Activated T-helper 9 cell treated with anti-CD3 and anti-CD28 coated beads, Interleukin-2, amount 50 U/mL, for 16 hours (primary cell): ENCODE measurements at places on chromosomes 16 and 17.

DNA sequence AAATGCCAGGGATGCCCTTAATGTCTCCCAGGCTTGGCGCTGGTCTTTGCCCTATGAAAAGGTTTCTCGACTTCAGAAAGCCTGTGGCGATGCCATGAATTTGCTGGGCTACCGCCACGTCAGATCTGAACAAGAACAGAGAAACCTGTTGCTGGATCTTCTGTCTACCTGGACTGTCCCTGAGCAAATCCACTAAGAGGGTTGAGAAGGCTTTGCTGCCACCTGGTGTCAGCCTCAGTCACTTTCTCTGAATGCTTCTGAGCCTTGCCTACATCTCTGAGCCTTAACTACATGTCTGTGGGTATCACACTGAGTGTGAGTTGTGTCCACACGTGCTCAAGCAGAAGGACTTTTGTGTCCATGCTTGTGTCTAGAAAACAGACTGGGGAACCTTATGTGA lies 11.4 kb downstream of the CHST4 start:
- no peak for DNase-seq

- no peak for DNase-seq
Measured at GRCh38 chr17:59762049-59762823, 54.8 kb downstream of the VMP1 start.

GRCh38 chr17:6442775-6443174 lies 1.5 kb upstream of the PIMREG start:
- DNase-seq = no peak

GRCh38 chr17:15256689-15257088 lies 8.4 kb downstream of the PMP22 start:
- DNase-seq = no peak

DNA sequence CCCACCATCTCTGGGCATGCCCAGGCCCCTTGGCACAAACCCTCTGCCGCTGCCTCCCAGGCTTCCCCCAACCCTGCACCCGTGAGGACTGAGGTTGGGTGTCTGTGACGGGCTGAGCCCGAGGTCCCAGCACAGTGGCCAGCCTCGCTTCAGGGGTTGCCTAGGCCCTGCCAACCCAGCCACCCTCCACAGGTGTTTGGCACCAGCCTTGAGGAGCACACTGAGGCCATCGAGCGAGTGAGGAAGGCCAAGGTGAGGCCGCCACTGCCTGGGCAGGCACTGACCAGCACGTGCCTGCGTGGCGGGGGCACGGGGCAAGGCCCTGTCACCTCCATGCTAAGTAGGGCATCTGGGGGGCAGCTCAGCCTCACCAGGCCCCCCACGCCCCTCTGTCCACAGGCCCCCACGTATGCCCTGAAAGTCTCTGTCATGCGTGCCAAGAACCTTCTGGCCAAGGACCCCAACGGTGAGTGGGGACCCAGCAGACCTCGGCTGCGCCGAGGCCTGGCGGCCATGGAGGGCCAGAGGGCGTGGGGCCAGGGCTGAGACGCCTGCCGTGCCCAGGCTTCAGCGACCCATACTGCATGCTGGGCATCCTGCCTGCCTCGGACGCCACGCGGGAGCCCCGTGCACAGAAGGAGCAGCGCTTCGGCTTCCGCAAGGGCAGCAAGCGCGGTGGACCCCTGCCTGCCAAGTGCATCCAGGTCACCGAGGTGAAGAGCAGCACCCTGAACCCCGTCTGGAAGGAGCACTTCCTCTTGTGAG lies 7.5 kb downstream of the BAIAP3 start:
- DNase-seq = no peak

DNA sequence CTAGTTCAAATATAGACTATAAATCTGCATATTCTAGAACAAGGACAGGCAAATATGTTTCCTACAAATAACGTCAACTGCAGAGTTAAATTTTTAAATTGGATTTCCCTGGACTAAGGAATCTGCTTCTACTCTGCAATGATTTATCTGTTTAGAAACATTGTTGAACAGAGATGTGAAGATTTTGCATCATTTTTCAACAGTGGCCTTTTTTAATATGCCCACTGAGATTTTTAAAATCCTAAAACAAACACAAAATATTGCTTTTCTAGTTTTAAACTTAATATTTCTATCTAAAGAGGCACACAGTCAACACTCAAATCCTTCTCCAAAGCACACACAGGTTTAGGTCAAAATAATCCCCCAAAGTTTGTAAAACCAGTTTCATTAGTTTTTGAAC lies 23.7 kb upstream of the PMP22 start:
- no peak for DNase-seq

DNA sequence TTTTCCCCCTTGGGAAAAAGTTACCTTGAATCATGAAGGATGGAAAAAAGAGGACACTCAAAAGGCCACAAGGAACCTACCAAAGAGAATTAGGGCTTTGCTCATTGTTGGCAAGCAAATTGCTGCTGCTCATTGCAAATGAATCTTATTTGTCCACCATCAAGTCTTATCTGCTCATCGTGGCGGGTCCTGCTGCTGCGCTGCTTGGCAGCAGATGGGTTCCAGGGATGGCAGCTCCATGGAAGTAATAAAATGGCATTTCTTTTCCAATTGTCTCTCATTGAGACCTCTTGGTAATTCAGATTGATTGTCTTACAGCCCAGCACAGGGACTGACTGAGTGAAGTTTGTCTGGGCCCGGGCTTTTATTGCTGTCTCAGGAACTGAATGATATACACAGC lies 118.7 kb downstream of the MRM1 start:
- DNase-seq = no peak

DNA sequence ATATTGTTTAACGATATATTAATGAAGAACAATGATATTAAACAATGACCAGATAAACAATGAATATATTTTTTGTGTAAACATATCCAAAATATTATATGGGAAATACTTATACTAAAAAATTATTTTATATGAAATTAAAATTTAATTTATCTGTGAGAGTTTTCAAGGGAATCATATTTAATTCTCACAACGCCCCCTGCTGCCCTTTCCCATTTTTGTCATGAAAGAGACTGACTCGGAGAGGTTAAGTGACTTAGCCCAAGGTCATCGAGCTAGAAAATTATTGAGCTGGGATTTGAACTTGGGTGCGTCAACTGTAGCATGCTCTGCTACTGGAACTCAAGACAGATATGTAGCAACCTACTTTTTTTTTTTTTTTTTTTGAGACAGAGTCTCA lies 7.2 kb upstream of the MYCBPAP start:
- DNase-seq = no peak

GRCh38 chr17:16423226-16423872 lies 8.0 kb downstream of the TRPV2 start:
- DNase-seq = no peak

GRCh38 chr16:2904922-2905240 lies 6.8 kb upstream of the FLYWCH1 start:
- no peak for DNase-seq

- no peak for DNase-seq
Measured at GRCh38 chr16:6286176-6286575, 1046.5 kb upstream of the RBFOX1 start.

DNA sequence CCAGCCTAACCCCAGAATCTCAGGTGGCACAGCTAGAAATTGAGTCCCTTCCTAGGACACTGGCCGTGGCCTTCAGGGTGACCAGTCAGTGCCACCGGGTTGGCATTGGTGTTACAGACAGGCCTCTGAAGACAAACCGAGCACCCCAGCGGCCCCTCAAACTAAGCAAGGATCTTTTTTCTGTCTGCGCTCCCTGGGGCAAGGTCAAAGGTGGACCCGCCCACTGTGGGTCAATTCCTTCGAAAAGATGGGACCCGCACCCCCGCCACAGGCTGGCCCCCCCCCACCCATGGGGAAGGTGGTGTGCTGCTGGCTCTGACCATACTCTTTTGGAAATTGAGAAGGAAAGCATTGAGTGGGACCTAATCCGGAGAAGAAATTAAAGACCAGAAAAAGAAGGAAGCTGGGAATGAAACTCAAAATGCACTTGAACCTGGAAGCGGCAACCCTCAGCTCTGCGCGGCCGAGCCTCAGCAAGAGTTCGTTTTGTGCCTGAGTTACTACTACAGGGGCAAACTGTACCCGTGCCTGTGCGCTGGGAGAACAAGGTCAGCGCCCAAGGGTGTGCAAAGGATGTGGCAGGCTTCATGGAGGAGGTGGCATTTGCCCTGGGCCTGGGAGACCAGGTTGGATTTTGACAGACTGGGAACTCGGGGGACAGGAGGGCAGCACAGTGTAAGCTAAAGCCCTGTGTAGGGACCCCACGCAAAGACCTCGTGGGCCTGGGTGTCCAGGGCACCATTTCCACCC lies 20.4 kb downstream of the TMC6 start:
- no peak for DNase-seq

DNA sequence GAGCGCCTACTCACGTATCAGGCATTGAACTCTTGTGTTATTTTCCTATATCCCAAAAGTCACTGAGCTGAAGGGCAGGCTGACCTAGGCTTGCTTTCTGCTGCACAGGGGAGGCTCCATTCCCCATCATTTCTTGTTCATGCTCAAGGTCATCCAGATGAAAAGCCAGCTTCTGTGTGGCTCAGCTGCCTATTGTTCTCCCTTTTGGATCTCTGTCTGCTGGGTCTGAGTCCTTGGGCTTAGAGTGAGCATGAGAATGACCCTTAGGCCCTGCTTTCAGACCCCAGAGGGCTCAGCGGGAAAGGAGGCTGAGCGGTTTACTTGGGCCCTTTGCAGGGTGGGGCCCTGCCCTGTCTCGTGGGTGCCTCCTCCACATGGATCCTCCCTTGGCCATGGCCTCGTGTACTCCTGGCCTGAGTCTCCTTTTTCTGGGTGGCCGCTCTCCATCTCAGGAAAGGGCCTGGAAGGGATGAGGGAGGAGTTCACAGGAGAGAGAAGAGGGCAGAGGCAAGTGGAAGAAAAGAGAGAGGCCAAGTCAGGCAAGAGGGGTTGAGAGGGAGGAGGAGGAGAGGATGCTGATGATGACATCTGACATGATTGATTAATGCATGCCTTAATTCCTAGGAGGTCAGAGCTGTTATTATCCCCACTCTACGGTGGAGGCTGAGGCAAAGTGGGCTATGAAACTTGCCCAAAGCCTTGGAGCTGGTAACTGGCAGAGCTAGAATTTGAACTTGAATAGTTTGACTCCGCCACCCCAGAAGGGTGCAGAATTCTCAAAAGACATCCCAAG lies 19.8 kb upstream of the MAP3K14 start:
- no peak for DNase-seq

DNA sequence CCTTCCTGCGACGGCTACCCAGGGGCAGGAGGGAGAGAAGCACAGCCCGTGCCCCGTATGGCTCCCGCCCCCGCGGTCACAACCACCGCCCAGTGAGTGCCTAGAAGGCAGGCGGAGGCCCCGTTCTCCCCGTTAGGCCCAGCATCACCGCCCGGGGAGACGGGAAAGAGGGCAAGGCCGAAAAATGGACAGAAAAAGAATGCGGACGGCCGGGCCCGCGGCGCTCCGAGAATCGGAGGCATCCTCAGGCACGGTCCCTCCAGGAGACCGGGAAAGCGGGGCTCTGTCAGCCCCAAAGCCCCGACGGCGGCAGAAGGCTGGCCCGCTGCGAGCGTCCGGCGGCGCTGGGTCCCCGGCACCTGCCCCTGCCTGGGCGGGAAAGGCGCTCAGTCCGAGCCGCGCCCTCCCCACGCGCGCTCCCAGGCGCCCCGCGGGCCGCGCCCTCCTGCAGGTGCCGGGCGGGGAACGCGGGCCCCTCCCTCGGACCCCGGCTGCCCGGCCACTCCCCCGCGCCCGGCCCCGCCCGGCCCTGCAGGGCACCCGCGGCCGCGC lies 407 bp downstream of the MCRIP1 start:
- DNase-seq = peak; percentile 41

- no peak for DNase-seq
Measured at GRCh38 chr17:1153795-1154546, 25.8 kb downstream of the ABR start.

DNA sequence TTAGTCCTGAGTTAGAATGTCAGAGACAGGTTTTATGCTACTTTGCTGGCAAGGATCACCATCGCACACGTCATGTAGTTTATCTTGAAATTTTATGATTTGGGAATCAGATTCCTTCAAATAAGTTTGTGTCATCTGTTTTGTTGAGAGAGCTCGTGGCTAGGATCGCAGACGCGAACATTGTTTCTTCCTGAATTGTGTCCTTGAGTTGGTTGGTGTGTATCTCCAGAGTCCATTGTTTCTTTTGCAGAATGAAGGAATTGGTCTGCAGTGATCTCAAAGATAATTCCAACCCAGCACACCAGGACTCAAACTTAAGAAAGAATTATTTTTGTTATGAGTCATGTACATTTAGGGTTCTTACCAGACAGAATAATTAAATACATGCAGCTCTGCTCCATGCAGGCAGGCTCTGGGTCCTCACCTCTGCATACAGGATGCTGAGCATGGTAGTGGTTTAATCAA lies 51.6 kb downstream of the PRKCA start:
- no peak for DNase-seq

DNA sequence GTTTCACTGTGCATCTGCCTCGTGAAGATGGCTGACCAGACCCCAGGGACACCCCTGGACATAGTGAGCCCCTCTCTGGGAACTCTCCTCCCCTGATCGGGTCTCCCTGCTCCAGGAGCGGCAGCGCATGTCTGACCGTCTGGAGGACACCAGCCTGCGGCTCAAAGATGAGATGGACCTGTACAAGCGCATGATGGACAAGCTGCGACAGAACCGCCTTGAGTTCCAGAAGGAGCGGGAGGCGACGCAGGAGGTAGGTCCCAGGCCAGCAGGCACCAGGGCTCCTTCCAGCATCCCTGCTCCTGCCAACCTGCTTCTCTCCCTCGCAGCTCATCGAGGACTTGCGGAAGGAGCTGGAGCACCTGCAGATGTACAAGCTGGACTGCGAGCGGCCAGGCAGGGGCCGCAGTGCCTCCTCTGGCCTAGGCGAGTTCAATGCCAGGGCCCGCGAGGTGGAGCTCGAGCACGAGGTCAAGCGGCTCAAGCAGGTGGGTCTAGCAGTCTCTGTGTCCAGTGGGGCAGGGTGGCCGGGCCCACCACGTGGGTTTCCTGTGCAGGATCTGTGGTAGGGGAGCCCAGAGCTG lies 136.9 kb downstream of the RAB11FIP4 start:
- DNase-seq = no peak

- DNase-seq = no peak
Measured at GRCh38 chr17:41697122-41697962, 8.7 kb downstream of the EIF1 start.

DNA sequence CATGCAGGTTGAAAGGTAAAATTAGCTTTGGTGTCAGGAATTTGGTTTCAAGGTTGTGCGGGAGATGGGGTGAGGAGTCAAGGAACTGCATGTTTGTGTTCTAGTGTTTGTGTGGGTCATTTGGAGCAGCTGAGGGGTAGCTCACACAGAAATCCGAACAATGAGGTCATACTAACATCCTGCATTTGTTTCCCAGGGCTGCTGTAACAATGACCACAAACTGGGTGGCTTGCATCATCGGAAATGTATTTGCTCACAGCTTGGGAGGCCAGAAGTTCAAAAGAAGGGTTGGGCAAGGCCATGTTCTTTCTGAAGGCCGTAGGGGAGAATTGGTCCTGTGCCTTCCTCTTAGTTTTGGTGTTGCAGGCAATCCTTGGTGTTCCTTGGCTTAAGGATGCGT lies 287.4 kb downstream of the HAPSTR1 start:
- DNase-seq = no peak

- DNase-seq = no peak
Measured at GRCh38 chr16:23397464-23397863, 55.5 kb downstream of the COG7 start.
